ENCODE measurements at places on chromosomes 4 and X.

DNA sequence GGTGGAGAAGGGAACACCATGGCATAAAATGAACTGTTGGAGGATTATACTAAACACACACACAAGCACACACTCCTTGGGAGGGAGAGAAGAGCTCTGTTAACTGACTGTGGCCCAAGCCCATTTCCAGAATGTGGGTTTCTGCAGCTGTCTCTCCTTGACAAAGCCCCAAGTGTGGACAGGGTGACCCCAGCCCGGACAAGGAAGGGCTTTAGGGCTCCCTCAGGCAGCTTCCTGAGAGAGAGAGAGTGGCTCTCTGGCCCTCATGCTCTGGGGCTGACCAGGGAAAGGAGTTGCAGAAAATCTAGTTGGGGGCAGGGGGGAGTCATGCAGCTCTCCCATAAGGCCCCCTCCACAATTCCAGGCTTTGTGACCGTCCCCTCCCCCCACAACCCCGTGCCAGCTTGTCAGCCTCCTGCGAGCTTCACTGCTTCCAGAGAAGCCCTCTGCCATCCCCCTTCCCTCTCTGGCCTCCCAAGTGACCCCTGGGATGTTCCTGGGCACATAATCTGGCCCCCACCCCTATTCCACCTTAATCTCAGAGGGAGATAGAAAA lies 590 bp downstream of the ARHGEF9 start:
- no peak for DNase-seq

- DNase-seq = no peak
Measured at GRCh38 chr4:159155119-159155518, 52.2 kb downstream of the RAPGEF2 start.

DNA sequence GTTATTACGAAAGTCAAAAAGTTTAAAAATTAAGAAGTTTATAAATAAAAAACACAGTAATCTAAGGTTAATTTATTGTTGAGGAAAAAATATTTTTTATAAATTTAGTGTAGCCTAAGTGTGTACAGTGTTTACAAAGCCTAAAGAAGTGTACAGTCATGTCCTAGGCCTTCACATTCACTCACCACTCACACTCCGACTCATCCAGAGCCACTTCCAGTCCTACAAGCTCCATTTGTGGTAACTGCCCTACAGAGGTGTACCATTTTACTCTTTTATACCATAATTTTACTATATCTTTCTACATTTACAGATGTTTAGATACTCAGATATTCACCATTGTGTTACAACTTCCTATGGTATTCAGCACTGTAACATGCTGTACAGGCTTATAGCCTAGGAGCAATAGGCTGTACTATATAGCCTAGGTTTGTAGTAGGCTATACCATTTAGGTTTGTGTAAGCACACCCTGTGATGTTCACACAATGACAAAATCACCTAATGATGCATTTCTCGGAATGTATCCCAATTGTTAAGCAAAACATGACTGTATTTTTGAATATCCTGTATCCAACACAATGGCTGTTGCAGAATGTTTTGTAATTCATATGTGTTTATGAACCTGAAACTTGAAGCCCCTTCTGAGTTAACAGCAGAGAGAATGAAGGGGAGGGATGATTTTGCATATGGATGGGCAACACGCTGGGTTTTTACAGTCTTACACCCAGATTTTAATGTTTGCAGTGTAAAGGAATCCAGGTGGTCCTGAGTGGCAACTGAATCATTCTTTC lies 3.1 kb downstream of the PPBP start:
- no peak for DNase-seq

GRCh38 chrX:139739138-139739537 lies 31.2 kb upstream of the MCF2 start:
- no peak for DNase-seq
